Thoracic aorta (tissue), 2 donors: ENCODE measurements at places on chromosomes 2 and 18. TPM values are rescaled to one million over a fixed set of nuclear protein-coding genes. Genes with fewer than 3 reads are reported as not detected.
A peak's percentile ranks its signal among the peaks of the same experiment; 100 is the strongest.

GRCh38 chr2:32946314-32947075 is at the start of gene LTBP1:
LTBP1 (plus strand) TSS chr2:32946953; CDS start chr2:32947325, 372 bp downstream.
- DNase-seq, result no peak
- H3K27ac ChIP-seq, result peak within 1 kb of the TSS; percentile 79
- no peaks in the 10 kb centered on the region for H3K36me3 ChIP-seq
- H3K27me3 ChIP-seq, result no peaks in the 10 kb centered on the region
- H3K4me3 ChIP-seq, result peak within 1 kb of the TSS; percentile 93

GRCh38 chr2:98826856-98827255 is 95.9 kb upstream of the MGAT4A start:
- DNase-seq, result no peak
- H3K36me3 ChIP-seq, result no peaks in the 10 kb centered on the region
- no peak overlapping the region for H3K27ac ChIP-seq
- peaks cover 26% of the 10 kb centered on the region for H3K4me1 ChIP-seq

- no peaks in the 10 kb centered on the region for H3K36me3 ChIP-seq
- H3K27me3 ChIP-seq, result no peaks in the 10 kb centered on the region
- no peaks in the 10 kb centered on the region for H3K4me1 ChIP-seq
- H3K4me3 ChIP-seq, result no peak overlapping the region
- H3K27ac ChIP-seq, result no peak overlapping the region
- DNase-seq, result no peak
Observed at GRCh38 chr18:3346487-3346886, 84.6 kb downstream of the MYL12B start.

DTNA gene
- 78.4 TPM for total RNA-seq

DNA sequence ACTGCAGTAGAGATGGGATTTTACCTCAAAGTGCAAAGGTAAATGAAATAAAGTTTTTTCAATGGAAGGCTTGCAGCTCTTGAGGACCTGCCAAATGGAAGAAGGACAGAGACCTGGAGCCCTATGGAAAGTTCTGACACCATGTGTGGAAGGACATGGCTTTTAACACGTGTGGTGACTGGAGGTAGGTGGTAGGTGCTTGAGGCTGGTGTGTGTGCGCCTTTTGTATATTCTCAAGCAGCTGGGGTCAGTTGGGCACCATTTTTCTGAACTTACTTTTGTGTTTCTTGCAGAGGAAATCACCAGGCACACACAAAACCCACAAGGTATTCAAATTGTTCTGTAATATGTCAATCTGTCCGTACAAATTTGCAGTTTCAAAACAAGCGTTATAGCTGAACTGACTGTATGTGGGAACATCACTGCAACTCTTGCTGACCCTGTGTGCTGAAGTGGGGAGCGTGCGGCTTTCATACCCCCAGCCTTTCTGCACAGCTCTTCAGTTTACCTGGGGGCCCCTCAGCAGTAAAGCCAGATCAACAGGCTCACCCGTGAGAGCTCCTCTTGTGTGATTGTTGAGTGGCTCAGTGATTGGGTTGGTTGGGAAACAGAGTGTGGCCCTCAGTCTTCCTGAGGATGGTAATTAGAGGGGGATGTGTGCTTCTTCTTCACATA is 363 bp downstream of the GREB1 start:
- H3K27ac ChIP-seq, result no peak overlapping the region
- no peaks in the 10 kb centered on the region for H3K27me3 ChIP-seq
- no peaks in the 10 kb centered on the region for H3K36me3 ChIP-seq
- H3K4me1 ChIP-seq, result no peaks in the 10 kb centered on the region

DNA sequence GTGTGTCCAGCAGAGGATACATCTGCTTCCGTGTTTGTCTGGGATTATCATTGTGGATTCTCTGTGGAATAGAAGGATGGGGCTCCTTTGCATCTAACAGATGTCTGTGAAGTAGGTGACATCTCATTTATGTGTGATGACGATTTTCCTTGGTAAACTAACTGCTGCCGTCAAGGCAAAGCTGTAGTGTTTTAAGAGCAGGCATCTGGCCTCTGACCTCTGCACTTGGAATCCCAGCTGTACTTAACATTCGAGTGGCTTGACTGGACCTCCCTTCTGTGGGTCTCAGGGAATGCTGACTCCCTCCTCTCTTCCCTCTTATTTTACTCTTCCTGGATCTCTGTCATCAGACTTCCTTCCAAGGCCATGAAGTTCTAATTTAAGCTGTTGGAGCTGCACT is 56.4 kb downstream of the DCDC2C start:
- no peak overlapping the region for H3K4me3 ChIP-seq
- H3K4me1 ChIP-seq, result no peaks in the 10 kb centered on the region
- no peaks in the 10 kb centered on the region for H3K27me3 ChIP-seq
- H3K27ac ChIP-seq, result no peak overlapping the region

COL5A2 gene
- total RNA-seq, result 135 TPM

DNA sequence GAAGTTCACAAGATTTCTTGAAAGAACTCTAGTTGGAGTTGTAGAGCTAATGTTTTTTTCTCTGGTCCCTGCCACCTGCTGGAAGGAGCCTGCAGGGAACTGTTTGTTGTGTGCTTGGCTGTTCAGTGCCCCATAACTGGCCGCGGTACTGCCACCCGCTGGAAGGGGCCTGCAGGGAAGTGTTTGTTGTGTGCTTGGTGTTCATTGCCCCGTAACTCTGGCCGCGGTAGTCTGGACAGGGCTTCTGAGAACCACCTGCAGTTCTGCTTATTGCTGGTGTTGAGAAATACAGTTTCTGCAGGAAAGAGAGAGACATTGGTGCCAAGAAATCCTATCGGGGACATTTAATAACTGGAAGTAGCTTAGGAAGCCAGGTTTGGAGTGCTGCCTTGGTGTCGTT is 58.1 kb downstream of the AGAP1 start:
- no peaks in the 10 kb centered on the region for H3K36me3 ChIP-seq
- DNase-seq, result no peak
- H3K27me3 ChIP-seq, result no peaks in the 10 kb centered on the region
- H3K4me1 ChIP-seq, result no peaks in the 10 kb centered on the region
- H3K27ac ChIP-seq, result no peak overlapping the region
- no peak overlapping the region for H3K4me3 ChIP-seq

GRCh38 chr2:42767899-42768705 is 4.2 kb upstream of the OXER1 start:
- H3K27me3 ChIP-seq, result no peaks in the 10 kb centered on the region
- no peak for DNase-seq
- H3K36me3 ChIP-seq, result no peaks in the 10 kb centered on the region
- no peaks in the 10 kb centered on the region for H3K4me1 ChIP-seq
- H3K4me3 ChIP-seq, result no peak overlapping the region

DNA sequence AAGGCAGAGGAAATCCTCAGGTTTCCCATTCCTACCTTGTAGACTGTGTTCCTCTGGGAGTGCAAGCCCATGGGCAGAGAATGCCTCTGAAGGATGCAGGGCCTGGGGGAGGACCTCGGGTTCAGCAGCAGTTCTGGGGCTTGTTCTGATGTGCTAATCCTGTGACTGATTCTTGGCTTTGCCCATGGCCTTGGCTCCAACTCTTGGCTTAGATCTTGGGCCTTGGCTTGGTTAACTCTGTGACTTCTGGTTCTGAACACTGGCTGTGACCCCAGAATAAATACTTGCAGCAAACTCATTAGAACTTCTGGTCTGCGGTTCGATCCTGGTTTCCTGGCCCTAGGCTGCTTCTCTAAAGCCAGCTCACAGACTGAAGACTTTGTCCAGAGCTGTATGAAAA is 366.9 kb upstream of the ZEB2 start:
- no peaks in the 10 kb centered on the region for H3K27me3 ChIP-seq
- no peak overlapping the region for H3K4me3 ChIP-seq
- no peak overlapping the region for H3K27ac ChIP-seq
- peaks cover 5% of the 10 kb centered on the region for H3K4me1 ChIP-seq

MEX3C gene
- 19.0 TPM for total RNA-seq

GRCh38 chr18:21439431-21439846 is 161.1 kb downstream of the ESCO1 start:
- no peaks in the 10 kb centered on the region for H3K36me3 ChIP-seq
- H3K27ac ChIP-seq, result no peak overlapping the region
- H3K4me1 ChIP-seq, result no peaks in the 10 kb centered on the region
- DNase-seq, result no peak
- no peaks in the 10 kb centered on the region for H3K27me3 ChIP-seq

MAL gene
- not detected for total RNA-seq

RNF152 gene
- total RNA-seq, result 30.5 TPM

DNA sequence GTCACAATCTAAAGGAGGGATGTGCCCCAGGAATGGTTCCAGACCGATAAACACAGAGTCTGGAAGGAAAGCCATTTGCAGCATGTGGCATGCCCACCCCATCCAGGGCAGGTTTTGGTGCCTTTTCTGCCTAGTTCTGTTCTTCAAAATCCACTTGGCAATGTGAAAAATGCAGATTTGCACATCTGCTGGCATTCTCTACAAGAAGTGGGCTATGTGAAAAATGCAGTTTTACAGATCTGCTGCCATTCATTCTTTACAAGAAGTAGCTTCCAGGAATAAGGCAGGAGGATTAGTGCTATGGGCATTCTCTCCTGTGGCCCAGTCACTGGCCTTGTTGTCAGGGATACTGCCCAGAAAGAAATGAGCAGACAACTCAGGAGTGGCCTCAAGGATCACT is 68.1 kb downstream of the C1D start:
- no peak overlapping the region for H3K4me3 ChIP-seq
- H3K27me3 ChIP-seq, result no peaks in the 10 kb centered on the region
